ENCODE measurements at places on chromosomes 7 and 10.

- no peak for DNase-seq
Measured at GRCh38 chr7:31476073-31476745, 37.7 kb upstream of the ITPRID1 start.

GRCh38 chr7:151088019-151088855 lies 2.0 kb downstream of the AGAP3 start:
- no peak for DNase-seq

DNA sequence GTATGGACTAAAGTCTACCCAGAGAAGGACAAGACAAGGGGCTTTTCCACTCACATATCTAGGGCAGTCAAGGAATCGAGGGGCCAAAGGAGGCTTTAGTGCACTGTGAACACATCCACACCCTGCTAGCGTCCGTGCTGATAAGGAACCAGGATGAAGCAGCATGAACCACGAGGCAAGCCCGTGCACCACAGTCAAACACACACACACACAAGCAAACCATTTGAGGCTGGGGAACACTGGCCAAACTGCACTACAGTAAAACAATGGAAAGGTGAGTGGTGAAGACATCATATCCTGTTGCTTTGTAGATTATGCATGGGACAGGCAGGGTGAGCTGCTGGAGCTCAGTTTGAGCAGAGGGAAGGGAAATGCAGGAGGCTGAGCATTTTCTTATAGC lies 177.4 kb upstream of the CDCA7L start:
- DNase-seq: no peak

DNA sequence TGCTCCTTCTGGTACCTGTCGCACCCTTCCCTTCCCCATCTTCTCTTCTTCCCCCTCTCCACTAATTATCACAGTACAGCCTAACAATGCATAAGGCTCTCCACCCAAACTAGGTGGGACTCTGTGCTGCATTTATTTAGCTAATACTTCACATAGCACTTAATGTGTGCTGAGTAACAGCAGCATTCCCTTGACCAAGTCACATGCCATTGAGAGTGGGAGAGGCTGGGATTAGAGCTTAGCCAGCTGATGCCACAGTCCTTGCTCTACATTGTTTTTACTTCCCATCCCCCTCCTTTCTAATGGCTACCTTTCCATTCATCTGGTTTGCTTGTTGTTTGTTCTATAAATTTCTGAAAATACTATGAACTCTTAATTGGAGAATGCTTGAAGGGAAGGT lies 426.9 kb downstream of the LRMDA start:
- no peak for DNase-seq

- DNase-seq: no peak
Measured at GRCh38 chr10:89556600-89556999, 21.2 kb upstream of the SLC16A12 start.
